ENCODE measurements at places on chromosomes 7 and 10.

GRCh38 chr10:63713191-63714144 is 192.3 kb downstream of the REEP3 start:
- DNase-seq, result peak; percentile 94

DNA sequence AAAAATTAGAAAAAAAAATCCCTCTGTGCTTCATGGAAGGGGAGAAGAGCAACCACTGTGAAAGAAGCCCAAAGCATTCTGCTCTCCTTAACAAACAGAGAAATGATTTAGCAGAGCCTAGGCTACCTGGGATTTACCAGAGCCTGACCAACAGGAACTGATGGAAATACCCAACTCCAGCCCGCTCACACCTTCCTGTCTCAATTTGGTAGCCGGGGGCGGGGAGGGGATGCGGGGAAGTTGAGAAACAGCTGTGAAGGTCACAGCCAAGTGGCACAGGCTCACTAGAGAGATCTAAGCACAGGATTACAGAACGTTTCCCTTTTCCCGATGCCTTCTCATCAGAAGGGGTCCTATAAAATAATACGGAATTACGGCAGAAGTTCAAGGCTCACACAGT is 17.6 kb downstream of the RSU1 start:
- no peak for DNase-seq

- DNase-seq, result no peak
Observed at GRCh38 chr7:130957137-130957513, 223.1 kb upstream of the KLF14 start.

- DNase-seq, result no peak
Observed at GRCh38 chr10:101282947-101283346, 53.7 kb upstream of the LBX1 start.

DNA sequence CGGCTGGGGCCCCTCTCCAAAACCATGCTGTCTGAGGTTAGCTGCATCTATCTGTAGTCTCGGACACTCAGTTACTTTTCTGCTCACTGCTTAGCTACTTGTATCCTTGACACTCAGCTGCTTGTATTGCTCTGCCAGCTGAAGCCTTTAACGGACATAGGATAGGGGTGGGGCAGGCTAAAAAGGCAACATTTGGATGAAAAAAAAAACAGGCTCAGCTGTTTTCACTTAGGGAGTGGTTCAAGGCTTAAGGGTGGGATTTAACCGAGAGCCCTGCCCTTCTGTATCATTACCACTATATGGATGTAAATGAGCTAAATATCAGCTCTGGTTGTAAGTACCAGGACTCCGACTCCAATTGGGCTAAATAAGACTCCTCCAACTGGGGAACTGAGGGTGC is 28.6 kb downstream of the LSMEM1 start:
- DNase-seq, result no peak

GRCh38 chr10:8035641-8036470 is 18.6 kb upstream of the GATA3 start:
- no peak for DNase-seq

DNA sequence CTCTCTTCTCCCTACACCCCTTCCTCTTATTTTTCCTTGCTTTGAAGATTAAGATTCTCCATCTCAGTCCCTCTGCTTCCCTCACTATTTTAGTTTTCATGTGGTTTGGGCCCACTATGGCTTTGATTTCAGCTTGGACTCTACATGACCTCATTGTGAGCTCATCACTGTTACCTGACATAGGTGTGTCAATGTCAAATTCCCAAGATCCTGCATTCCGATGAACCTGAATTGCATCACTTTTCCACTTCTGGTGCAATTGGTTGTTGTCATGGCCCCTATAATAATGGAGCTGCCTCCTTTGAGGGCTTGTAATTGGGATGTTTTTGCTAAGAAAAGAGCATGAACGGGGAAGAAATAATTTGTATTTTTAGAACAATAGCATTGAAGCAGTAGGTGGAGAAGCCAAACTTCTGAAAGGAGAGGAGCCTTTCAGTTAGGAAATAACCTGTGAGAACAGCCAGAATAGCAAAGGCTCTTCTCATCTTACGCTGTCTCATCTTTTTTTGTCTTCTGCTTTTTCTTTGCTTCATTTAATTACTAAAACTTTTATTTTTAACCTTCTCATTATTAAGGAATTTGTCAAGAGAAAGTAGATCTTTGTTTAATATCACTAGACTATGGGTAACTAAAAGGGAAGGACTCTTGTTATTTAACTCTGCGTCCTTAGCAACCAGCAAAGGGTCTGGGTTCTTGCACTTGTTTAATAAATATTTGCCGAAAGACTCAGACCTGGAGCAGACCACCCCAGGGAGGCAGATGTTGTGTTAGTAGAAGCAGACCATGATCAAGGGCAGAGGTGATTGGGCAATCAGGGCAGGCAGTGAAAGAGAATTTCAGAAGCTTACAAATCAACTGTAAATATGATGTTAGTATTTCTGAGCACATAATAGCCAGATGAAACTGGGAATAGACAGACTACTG is 95.4 kb downstream of the TES start:
- DNase-seq, result no peak

DNA sequence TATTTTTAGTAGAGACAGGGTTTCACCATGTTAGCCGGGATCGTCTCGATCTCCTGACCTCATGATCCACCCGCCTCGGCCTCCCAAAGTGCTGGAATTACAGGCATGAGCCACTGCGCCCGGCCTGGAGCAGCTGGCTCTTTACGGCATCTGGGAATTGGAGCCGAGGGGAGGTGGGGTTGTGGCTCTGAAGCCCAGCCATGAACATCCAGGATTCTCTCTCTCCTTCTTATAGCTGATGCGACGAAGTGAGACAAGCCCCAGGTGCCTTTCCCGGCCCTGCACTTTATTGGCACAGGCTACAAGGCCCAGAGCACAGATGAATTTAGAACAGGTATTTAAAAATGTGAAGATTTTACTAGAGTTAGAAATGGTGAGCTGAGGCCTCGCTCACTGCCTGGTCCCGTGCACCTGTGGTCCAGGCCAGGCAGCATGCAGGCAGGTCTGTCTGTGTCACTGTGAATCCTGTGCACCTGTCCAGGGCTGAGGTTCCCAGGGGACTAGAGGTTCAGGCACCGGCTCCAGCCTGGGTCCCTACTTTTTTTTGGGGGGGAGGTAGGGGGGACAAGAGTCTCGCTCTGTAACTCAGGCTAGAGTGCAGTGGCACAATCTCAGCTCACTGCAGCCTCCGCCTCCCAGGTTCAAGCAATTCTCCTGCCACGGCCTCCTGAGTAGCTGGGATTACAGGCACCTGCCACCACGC is 379.7 kb upstream of the FOXK1 start:
- no peak for DNase-seq

- no peak for DNase-seq
Observed at GRCh38 chr7:40298421-40298820, 163.6 kb downstream of the SUGCT start.

Measured in NCI-H1694 (cell line).